Stimulated activated CD4-positive, alpha-beta T cell treated with anti-CD3 and anti-CD28 coated beads, Interleukin-15, amount 100 ng/mL, for 48 hours (primary cell): ENCODE measurements at places on chromosomes 11 and 22.
A peak's percentile ranks its signal among the peaks of the same experiment; 100 is the strongest.

DNA sequence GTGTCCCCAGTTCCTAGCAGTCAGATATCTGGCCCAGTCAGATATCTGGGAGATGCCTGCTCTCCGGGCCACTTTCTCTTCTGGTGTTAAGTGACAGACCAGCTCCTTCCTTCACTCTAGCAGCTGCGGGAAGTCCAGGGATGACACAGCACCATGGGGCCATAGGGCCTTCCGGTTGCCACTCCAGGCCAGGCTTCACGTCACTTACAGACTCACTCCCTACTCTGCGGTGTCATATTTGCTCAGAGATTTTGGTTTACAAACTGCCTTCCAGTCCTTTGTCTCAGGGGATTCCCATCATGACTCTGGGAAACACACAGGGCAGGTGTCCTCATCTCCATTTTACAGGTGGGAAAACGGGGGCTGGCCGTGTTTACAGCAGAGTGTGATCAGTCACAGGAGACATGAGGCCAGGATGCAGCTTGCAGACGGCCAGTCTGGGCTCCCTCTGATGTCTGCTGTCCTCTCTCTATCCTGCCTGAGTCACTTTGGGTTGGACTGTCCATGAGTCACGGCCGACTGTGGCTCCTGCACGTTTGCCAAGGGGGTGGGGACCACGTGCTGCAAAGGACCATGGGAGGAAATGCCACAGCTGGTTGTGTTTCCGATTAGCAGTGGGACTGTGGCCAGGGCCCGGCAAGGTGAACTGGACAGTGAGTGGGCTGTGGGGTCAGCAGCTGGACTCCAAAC is 8.2 kb upstream of the TBC1D22A start:
- no peak for DNase-seq

GRCh38 chr22:18978506-18978905 is 42.4 kb upstream of the PRODH start:
- no peak for DNase-seq

DNA sequence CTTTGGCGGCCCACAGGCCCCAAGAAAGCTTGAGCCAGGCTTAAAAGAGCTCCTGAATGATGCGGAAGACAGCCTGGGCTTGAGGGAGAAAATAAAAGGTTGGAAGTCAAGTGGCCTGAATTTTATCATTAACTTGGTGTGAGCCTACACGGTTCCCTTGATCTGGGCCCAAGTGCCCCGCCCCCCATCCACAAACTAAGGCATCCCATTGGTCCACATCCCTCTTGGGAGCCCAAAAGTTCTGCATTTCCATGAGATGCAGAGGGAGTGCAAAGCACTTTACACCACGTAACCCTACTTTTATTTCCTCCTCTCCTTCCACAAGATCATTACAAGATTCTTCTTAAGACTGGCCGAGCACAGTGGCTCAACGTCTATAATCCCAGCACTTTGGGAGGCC is 22.2 kb downstream of the LARGE1 start:
- no peak for DNase-seq

- DNase-seq: no peak
Measured at GRCh38 chr11:108680271-108680670, 15.4 kb downstream of the DDX10 start.

- DNase-seq: no peak
Measured at GRCh38 chr11:43404836-43405479, 46.2 kb downstream of the TTC17 start.

- DNase-seq: no peak
Measured at GRCh38 chr11:3123305-3123704, 41.8 kb downstream of the OSBPL5 start.

GRCh38 chr11:25350899-25351803 is 854.3 kb downstream of the LUZP2 start:
- no peak for DNase-seq

DNA sequence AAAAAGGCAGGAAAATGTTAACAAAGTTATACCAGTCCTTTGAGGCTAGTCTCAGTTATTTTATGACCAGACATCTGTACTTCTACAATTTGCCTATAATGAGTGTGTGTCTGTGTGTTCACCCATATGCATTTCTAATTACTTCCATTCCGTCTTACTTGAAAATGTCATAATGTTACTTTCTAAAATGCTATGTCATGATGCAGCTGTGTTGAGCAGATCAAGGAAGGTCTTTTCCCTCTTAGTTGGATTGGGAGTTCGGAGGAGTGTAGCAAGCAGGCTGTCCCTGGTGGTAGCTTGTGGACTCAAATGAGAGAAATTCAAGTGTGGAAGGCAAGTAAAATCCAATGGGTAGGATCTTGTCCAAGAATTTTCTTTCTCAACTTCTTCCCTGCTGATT is 3.0 kb downstream of the SNX19 start:
- DNase-seq: no peak

- no peak for DNase-seq
Measured at GRCh38 chr11:119114351-119114750, 7.0 kb upstream of the HINFP start.

DNA sequence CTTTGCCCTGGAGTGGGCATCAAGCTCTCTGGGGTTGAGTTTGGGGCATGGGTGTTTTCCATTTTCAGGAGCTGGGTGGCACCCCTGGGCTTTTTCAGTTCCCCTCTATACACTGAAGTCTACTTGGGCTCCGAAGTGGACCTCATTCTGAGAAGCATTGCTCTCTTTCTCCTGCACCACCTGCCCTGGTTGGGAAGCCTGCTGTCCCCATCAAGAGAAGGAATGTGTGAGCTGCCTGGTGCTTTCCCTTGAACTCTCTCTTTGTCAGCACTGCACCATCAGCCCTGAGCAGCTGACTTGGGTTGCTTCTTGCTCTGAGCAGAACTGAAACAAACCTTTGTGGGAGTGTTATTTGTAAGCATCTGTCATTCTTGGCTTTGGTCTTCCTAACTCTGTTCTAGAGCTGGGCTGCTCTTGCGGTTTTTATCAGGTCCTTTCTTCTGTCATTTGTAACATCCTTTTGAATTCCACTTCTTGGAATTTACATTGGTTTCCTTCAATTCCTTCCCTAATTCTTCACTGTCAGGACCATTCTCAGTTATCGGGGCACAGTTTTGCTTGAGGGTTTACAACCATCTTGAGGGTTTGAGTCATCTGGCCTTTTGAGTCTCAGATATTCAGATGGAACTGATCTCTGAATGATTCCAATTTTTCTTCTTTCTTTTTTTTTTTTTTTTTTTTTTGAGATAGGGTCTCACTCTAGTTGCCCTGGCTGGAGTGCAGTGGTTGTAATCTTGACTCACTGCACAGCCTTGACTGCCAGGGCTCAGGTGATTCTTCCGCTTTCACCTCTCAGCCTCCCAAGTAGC is 20.5 kb downstream of the UBE2L3 start:
- DNase-seq: peak; percentile 34

DNA sequence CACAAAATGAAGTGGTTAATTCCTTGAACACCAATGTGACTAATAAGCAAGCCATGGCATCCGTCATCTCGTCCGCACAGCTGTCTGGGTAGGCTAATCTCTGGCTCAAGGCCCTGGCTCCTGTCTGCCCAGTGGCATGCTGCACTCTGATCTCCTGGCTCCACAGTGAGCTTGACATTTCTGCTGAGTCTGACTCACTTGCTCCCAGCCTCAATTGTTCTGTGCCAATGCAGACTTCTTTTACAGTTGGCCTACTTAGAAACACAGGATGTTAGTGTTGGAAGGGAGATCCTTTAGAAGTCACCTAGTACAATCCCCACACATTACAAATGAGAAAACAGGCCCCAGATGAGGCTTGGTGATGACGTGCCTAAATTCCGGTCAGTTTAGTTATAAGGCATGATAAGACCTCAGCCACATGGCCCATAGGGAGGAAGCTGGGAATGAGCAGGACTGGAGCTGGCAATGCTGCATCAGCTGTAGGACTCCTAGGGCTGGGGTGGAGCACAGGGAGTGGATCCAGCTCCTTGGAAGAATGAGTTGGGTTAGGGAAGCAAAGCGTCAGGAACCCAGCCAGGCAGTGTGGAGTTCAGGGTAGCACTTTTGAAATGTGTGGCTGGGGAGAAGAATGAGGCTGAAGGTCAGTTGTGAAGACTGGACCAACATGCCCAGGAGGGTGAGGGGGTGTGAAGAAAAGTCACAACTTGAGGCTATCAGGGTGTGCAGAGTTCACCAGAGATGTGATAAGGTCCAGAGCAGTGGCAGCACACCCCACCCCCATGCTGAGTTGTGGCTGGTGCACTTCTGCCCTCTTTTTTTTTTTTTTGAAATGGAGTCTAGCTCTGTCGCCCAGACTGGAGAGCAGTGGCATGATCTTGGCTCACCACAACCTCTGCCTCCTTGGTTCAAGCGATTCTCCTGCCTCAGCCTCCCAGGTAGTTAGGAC is 70.2 kb upstream of the EED start:
- DNase-seq: no peak

- no peak for DNase-seq
Measured at GRCh38 chr11:11604370-11604990, 17.3 kb downstream of the GALNT18 start.

GRCh38 chr11:85718991-85719807 is 33.2 kb upstream of the CCDC89 start:
- no peak for DNase-seq

DNA sequence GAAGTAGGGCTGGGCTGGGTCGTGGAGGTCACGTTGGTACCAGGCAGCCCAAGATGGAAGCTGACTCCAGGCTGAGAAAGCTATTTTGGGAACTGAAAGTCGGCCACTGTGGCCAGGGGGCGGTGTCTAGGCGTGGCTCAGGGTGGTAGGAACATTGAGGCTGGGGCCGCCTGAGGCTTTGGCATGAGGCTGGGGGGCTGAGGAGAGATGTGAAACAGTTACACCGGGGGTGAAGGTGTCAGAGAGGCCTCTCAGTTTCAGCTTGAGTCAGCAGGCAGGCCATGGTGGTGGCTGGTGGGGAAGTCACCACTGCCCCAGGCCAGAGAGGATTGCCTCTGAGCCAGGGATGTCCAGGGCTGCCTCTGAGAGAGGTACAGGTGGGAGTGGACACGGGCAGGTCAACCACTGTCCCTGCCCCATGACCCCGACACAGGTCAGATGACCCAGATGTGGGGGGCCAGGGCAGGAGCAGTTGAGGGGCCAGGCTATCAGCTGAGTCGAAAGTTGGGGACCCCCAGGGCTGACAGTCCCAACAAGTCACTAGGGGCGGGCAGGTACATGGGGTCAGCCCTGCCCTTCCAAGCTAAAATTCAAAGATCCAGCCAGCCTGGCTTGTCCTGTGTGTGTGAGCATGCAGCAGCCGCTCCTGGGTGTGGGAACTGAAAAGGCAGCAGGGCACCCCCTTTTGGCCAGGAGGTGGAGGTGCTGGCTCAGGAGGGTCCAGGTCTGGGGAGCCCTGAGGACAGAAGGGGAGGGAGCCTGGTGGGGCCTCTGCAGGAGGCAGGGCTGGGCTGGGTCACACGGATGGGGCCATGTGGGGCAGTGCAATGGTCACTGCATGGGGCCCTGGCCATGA is 7.2 kb downstream of the KCNK7 start:
- DNase-seq: peak; percentile 75

GRCh38 chr11:2797121-2797711 is 88.4 kb downstream of the CDKN1C start:
- no peak for DNase-seq

DNA sequence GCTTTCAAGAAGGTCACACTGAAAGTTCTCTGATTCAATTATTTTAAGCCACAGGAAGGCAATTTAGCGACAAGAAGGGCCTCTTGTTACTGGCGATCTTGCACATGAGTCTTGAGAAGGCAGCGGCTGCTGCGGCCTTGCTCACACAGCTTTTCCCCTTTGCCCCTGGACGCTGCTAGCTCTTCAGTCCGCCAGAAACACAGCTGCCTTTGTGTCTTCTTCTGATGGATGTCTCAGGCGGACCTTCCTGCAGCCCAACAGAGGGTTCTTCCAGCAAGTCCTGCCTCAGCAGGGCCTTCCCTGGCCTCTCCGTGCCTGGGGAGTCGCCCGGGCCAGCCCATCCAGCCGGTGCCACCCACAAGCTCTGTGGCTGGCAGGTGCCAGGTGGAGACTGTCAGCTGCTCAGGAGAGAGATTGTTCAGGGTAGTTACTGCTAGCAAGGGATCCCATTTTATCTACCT is 59.4 kb downstream of the PKNOX2 start:
- DNase-seq: no peak

DNA sequence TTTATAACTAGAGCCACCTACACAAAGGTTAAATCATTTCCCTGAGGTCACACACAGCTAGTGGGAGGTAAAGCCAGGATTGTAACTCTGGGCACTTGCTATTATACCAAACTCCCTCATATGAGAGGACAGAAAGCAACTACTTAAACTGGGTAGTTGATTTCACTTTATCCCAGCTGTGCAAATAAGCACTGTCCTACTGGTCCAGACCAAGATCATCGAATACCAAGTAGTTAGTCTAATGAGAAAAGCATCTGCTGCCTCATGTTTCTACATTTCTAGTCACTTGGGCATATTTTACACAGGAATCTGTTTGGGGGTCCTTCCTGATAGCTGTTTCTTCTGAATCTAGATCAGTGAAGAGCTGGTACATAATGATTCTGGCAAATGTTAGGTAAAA is 178.6 kb upstream of the NARS2 start:
- DNase-seq: no peak

GRCh38 chr11:7787239-7787638 is 9.5 kb downstream of the OR5P2 start:
- DNase-seq: no peak

GRCh38 chr22:41598081-41598480 is 8.4 kb upstream of the PMM1 start:
- no peak for DNase-seq

- no peak for DNase-seq
Measured at GRCh38 chr11:87239001-87239400, 201.3 kb downstream of the TMEM135 start.

DNA sequence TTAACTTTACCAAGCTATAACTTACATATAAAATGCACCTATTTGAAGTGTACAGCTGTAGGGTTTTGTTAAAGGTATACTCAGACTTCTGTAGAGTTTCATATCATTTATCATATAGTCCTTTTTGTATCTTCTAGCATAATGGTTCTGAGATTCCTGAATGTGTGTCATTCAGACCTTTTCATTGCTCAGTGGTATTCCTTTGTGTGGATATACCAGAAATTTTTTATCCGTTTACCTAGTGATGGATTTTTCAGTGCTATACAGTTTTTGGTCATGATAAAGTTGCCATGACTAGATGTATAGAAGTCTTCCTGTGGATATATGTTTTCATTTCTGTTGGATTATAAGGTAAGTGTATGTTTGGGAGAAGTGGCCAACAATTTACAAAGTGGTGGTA is 6.3 kb upstream of the PITPNB start:
- no peak for DNase-seq

- no peak for DNase-seq
Measured at GRCh38 chr22:32489377-32489776, 14.8 kb downstream of the FBXO7 start.
